ENCODE measurements at places on chromosomes 1 and 21.

DNA sequence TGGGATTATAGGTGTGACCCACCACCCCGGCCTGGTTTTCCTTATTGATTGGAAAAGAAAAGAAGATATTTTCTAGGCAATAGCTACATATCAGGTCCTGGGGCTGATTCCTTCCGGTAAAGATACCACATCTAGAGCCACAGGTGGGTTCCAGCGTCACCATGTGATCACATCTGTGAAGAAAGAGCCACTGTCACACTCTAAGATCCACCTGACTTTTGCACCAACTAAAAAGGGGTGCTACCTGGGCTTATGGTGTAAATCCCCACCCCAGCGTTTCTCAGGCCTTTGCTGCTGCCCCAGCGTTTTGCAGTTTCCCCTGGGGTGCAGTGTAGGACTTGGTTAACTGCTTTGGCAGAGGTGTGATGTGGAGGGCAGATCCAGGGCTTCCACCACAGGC lies 22.3 kb upstream of the PDE9A start:
- no peak for DNase-seq

DNA sequence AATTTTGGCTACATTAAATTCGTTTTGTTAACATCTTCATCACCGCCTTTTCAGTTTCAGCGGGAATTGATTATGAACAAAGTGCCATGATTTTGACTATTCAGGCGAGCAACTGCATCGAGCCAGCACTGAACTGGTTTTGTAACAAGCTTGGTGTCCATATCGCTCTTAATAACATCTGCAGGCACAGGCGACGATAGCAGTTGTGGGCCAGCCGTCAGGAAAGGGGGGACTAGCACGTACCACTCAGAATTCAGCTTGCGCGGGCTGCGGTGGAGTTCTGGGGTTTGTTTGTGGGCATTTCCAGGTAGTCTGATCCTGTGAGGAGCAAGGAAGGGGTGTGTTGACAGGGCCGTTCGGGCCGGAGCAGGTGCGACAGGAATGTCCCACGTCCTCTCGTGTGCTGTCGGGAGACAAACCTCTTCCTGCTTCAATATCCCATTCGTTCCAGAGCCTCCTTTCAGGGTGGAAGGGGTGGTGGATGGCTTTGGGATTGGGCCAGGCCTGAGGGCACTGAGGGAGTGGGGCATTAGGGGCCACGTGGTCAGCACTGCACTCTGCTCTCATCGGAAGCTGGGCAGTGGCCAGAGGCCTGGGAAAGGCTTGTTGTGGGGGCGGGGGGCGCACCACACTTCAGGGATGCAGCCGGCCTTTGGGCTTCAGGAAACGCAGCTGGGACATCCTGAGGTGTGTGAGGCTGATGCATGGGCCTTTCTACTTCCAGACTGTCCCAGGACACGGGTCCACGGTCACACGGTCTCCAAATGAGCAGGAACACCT lies 39.1 kb downstream of the SKI start:
- no peak for DNase-seq

DNA sequence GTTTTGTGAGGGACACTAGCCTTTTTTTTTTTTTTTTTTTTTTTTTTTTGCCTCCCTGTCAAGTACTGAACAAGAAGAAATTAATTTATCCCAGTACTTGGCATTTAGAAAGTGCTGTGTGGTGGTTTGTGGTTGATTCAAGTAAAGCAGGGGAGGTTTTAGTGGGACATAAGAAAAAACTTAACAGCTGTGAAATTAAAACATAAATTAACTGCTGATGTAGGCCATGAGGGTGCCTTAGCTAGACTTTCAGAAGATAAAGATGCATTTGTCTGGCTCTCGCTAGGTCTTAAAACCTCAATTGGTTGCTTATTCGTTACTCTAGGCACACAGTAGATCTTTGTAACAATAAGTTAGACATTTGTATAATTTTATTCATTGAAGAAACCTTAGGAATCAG lies 52.3 kb downstream of the SPATA46 start:
- no peak for DNase-seq

DNA sequence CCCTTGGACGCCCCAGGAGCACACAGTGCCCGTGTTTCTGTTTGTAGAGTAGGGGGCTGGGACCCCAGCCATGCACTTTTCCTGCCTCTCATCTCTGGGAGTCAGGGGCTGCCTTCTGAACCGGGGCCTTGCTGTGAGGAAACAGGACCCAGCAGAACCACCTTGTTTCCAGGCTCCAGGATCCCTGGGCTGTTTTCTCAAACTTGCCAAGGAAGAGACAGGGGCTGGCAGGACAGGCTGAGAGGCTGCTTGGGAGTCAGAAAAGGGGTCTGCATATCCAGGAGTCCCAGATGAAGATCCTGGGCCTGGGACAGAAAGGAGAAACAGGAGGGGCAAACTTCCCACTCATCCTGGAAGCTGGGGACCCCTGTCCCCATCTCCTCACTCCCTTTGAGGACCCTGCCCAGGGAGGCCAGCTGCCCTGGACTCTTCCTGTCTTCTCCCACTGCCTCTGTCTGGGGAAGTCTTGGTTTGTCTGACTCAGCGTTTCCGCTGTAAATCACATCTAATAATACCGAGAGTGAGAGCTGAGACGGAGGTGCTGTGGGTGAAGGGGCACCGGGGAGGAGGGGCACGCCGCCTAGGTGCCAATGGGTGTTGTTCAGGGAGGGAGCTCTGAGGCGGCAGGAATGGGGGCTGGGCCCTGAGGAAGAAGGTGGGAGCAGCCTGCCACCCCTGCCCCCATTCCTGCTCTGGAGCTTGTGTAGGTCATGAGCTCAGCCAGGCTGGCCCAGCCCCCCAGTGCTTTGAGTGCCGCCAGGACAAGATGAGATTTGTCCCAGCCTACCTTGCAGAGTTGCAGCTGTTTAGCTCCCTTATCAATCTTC lies 16.7 kb downstream of the POU3F1 start:
- peak; percentile 76 for DNase-seq

DNA sequence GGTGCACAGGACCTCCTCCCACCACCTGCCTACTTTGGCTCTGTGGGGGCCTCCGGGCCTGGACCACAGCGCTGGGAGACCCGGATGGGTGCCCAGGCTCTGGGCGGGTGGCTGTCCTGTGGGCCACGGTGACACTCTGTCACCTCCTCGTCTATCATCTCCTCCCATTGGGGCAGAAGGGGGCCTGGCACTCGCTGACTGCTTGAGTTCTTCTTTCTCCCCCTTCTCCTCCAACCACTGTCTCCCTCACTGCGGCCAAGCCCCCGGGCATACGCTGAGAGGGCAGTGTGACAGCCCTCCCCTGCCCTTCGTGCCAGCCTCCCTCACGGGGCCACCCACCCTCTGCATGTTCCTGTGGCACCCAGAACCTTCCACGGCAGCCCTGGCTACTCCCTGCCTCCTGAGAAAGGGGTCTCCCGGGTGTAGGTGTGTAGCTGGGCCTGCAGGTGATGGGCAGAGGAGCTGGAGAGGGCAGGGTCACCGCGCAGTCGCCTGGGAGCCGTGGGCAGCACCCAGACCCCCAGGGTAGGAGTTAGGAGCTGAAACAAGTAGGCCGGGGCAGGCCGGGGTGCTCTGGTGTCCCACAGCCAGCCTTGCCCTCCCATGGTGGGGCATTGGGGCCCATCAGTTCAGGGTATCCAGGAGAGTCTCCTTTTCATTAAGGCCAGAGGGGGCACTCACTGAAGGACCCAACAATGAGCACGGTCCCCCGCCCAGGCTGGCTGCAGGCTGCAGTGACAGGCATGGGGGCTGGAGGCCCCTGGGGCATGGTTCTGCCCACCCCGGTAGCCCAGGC lies 9.2 kb upstream of the ARF1 start:
- DNase-seq, result no peak

DNA sequence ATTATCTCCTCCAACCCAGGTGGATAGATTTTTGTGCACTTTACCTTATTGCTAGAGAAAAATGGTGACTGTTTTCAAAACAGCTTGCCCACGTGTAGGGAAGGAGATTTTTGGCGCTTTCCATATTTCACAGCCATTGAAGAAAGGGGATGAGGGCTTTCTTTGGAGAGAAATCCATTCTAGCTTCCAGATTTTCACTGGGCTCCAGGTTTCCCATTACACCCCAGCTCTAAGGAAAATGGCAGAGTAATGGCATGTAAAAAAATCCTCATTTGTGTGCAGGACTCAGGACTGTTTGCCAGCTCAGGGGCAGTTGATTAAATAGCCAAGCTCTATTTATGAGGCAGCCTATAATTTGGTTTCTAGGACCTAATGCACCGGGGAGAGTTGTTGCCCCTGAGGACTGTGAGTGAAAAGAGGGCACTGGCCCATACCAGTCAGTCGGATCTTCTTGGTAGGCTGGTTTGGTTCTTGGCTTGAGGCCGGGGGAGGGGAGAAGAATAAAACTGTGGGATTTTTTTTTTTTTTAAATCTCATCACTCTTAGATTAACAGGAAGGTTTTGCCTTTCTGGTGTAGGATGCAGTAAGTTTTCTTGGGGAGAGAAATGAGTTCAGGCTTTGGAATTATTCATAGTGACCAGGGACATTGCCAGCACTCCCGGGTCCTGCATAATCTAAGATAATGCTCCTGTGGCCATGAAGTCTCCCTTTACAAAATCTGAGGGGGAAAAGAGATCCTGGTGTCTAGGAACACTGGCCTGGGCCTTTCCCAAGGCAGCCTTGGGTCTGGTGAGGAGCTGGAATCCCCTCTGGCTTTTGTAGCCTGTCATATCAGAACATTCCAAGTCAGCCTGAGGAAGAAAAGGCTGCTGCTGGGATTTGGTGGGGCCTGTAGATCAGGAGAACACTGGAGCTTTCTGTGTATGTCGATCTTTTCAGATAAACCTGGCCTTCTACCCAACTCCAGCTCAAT lies 1.9 kb upstream of the ARID1A start:
- DNase-seq, result no peak

DNA sequence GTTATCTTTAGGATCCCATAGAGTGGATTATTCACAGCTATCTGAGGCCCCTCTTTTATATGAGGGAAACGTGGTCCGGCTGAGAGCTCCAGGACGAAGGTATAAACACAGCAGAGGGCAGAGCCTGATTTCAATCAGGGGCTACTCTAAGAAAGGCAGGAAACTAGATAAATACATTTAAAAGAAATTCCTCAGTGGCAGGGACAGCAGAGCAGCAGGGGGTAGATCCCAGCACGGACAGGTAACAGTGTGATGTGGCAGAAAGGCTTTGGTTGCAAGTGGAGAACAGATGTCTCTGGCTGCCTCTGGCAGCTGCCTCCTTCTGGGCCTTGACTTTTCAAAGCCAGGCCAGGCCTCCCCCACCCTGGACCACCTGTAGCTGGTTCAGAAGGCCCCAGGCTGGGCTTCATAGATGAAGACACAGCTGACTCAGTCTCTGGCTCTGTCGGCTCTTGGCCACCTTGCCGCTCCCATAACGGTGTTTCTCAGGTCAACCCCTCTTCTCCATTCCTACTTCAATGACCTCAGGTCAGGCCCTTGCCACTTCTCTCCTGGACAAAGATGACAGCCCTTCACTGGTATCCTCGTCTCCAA lies 43.8 kb downstream of the FAM78B start:
- no peak for DNase-seq

DNA sequence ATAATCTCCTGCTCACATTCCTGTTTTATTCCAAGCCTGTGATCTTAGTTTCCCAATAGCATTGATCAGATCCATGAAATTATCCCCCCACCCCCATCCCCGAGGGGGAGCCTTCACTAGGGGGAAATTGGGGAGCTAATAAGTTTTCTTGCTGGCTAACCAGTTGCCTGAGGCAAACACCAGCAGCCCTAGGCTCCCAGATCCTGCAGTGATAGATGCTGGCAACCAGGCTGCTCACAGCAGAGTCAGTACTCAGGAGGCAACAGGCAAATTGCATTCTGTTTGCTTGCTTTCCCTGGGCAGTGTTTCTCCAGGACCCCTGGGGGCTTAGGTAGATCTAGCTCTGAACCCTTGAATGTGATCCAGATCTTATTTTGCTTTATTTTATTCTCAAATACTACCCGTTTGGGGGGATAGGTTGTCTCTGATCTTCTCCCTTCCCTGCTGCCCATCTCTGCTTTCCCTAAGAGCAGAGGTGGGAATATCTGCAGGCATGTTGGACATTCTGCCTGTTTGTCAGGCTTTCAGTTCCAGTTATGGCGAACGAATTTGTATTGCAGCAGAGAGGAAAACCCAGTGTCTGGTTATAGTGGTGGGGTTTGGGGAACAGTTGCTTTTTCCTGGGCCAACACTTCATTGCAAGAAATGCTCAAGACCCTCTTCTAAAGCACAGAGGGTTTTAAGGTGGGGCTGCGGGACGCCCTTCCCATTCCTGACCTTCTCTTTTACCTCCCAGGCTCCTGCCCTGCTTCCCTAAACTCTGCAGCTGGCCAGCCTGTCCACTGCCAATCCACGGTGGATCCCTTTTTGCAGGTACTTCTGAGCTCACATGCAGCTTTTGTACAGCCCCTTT lies 289.8 kb upstream of the PLXNA2 start:
- no peak for DNase-seq

DNA sequence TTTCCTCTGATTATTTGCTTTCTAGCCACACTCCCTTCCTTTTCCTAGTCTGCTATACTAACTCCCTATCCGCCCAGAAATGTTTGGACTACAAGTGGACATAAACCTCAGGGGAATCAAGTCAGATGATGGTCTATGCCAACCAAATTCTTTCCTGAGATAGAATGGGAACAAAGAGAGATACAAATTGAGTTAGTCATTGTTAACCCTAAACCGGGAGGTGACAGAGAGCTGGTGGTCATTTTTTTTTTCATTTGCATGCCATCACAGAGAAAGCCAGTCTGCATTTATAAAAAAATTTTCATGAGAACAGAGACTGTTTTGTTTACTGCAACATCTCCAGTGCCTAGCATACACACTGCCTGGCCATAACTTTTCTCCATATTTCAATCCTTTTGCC lies 35.0 kb downstream of the MYSM1 start:
- no peak for DNase-seq

DNA sequence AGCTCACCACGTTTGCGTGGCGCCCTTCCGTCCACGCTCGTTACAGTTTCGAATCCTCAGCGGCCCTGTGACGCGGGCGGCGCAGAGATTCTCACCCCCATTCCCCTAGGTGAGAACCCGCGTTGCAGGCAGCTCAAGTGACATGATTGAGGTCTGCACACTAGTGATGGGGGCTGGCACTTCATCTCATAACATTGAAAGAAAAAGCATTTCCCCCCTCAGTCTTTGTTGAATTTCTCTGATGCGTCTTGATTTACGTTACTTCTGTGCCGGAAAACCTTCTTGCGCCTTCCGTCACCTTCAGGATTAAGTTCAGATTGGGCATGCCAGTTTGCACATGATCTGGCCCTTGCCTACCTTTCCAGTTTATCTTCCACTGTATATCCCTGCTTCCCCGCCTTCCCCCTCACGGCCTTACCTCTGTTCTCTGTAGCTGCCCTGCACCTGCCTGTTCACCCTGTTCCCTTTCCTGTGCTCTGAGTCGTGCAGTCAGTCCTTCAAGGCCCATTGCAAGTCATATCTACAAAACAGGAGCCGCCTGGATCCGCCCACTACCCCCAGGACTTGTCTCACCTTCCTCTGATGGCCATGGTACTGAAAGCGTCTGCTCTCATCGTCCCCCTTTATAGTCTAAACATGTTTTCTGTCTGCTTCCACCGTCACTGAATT lies 1.1 kb downstream of the CTPS1 start:
- DNase-seq, result peak; percentile 35

DNA sequence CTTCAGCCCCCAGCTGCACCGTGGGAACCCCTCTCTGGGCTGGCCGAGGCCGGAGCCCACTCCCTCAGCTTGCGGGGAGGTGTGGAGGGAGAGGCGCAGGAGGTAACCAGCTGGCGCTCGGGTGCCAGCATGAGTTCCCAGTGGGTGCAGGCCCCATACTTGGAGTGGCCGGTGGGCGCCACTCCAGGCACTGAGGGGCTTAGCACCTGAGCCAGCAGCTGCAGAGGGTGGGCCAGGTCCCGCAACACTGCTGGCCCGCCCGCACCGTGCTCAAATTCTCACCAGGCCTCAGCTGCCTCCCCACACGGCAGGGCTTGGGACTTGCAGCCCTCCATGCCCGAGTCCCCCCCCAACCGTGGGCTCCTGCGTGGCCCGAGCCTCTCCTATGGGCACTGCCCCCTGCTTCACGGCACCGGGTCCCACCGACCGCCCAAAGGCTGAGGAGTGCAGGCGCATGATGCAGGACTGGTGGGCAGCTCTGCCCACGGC lies 47.2 kb downstream of the LRRC53 start:
- DNase-seq, result no peak

All from stimulated activated CD8-positive, alpha-beta memory T cell treated with anti-CD3 and anti-CD28 coated beads, Interleukin-2, amount 100 ng/mL, for 48 hours (primary cell).